K562 (cell line): ENCODE measurements at places on chromosomes 1 and 21.

DNA sequence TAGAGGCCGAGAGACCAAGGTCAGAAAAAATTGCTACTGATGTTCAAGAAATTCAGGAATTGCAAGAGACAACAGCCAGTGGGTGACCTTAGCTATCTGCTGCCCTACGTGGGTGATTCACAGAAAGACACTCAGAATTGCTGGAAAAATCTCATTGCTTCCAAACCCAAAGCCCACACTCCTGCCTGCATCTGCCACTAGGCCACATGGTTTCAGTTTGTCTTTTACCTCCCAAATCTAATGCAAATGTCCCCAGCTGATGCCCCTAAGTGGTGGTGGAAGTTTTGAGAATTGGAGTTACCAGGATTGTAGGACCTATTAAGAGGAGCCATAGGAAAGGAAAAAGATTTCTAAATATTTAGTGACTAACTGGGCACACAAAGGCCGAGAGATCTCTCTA is 341.5 kb upstream of the CHRM3 start:
- no peak for DNase-seq

DNA sequence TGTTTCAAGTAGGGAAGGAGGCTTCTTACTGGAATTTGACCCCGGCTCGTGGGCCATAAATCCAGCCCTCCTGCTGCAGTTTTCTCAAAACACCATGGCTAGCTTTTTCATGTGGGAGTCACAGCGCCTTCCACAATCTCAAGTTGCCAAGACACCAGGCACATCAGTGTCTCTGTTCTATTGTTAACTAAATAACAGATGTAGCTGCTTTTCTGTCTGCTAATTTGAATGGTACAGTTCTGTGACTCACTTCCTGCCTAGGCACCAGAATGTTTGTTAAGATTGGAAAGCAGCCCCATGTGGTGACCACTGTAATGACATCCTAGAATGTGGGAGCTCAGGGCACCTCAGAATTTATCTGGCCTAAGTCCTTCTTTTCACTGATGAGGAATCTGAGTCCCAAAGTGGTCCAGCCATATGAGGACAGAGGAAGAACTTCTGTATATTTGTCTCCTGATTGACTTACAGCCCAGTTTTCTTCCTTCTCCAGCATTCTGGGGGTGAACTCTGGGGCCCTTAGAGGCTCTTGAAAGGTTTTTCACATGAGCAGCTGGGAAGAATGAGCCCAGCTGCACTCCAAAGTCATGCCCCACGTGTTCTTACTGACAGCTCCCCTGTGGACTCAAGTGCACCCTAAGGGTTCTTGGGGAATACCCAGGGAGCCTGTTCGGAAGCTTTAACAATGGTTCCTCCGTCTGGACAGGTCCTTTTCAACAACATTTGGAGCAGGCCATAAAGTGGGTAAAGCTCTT is 27.5 kb downstream of the TRIM45 start:
- peak; percentile 74 for DNase-seq

DNA sequence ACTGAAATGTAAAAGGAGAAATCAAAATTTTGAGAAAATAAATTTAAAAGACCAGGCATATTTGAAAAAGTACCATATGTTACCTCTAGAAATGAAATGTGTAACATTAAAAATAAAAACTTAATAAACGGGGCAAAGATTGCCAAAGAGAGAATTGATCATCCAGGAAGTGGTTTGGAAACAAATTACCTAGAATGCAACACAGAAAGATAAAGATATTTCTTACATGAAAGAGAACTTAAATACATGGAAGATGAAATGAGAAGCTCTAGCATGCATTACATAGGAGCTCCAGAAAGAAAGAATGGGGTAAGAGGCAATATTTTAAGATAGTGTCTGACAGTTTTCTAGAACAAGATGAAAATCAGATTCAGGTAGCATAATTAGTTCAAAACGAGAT is 235.9 kb upstream of the IRF2BP2 start:
- no peak for DNase-seq

DNA sequence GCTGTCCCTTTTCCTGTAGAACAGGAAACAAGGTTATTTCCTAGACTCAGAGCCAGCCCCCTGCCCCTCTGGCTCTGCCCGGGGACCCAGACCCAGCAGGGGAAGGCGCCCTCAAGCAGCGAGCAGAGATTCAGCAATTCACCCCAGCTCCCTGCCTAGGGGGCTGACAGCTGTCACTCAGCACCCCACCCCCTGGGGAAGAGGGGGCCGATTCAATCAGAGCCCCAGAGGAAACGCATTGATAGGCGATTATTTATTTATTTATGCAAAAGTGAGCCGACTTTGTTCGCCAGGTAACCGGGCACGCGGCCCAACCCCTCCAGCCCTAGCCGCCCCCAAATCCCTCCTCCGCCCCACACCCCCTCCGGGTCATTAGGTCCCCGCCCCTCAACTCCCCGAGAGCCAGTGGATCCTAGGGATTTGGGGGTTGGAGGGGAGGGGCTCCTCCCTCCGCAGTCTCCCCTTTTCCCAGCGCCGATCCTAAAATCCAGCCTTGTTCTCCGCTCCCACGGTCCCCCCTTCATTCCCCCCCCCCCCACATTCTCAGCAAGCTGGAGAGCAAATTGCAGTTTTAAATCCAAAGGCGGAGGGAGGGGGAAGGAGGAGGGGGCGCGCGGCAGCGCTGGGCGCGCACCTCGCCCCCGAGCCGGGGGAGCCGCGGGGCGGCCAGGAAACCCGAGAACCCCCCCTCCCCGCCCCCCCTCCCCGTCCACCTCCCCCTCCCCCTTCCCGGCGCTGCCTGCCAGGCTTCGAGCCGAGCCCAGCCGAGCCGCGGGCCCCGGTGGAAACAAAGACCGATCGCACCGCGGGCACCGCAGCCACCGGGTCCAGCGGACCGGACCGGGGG is 1.3 kb downstream of the AHDC1 start:
- DNase-seq: peak; percentile 87

GRCh38 chr1:172926070-172926469 is 124.7 kb downstream of the TNFSF18 start:
- no peak for DNase-seq

GRCh38 chr1:24708938-24709337 is 36.3 kb upstream of the CLIC4 start:
- no peak for DNase-seq

GRCh38 chr1:1342061-1342562 is 7.1 kb downstream of the DVL1 start:
- no peak for DNase-seq

DNA sequence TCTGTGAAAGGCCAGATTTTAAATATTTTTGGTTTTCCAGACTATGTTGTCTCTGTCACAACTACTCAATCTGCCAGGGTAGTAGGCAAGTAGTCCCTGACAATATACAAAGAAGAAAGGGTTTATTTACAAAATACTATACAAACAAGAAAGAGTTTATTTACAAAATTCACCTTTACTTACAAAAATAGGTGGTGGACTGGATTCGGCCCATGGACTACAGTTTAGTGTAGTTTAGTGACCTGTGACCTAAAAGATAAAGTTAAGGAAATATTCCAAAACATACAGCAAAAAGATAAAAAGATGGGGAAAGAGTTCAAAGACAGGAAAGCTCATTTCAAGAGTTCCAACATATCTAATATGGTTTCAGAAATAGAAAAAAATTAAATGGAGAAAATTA is 52.9 kb upstream of the MAP10 start:
- no peak for DNase-seq

DNA sequence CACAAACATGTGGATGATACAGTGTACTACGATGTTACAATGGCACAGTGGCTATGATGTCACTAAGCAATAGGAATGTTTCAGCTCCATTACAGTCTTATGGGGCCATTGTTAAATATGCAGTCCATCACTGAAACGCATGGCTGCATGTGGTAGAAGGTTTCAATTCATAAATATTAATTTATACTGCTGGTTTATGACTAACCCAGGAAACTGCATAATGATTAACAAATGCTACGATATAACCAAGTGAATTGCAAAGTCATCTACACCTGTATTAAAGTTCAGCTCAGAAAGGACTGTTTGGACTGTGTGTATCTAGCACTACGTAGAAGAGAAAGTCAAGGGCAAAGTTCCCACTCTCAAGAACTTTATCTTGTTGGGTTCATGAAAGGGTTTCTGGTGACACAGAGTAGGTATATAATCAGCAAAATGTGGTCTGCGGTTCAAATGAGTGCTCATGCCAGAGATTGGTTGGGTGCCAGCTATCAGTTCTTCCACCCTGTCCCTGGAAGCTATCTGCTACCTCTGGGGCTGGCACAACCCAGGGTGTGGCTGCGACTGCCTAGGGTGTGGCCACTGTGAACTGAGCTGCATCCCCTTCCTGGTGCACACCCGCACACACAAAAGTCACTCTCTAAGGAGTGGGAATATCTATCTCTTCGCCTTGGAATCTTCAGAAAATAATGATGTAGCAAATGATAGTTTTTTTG is 14.8 kb downstream of the MGST3 start:
- peak; percentile 31 for DNase-seq

GRCh38 chr1:221188458-221188857 is 309.2 kb downstream of the HLX start:
- DNase-seq: no peak

DNA sequence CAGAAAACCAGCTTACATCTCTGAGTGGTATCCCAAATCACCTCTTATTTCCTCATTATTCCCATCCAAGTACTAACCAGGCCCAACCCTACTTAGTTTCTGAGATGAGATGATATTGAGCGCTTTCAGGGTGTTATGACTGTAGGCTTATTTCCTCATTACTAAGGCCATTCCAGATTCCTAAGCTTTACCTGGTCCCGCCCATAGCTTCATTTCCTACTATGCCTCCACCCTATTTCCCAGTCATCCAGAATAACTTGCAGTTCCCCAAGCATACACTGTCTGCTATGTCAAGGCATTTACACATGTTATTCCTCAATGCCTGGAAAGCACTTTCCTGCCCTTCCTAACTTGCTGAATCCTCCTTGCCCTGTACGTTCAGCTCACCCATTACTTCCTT is 79.3 kb upstream of the SPAG17 start:
- DNase-seq: no peak

DNA sequence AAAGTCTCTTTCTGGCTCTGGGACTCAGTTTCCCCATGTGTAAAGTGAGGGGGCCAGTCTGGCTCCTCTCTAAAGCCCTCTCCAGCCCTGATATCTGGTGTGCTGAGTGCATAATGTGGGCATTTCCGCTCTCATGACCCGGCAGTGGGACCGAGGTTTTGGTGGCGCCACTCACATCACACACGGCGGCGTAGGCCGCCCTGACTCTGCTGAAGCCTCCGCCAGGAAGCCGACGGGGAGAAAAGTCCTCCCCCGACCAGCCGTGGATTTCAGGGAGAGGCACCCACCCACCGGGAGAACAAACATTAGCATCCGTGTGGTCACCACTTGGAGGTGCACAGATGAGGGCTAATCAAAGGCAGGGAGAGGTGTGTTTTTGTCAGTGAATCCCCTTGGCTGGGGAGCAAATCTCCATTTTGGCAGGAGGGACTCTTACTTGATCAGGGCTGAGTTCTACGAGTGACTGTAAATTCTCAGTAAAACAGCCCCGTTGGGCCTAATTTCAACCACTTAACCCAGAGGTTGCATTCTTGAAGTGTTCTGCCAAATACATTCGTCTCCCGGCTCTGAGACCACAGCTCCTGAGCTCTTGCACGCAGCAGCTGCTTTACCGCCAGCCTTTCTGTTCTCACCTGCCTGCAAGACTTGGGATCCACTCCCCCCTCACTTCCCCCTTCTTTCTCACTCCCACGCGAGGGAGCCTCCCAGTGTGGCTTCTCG is 118.2 kb downstream of the FOXD2 start:
- no peak for DNase-seq

GRCh38 chr21:41519806-41520559 is 12.0 kb upstream of the TMPRSS2 start:
- no peak for DNase-seq

DNA sequence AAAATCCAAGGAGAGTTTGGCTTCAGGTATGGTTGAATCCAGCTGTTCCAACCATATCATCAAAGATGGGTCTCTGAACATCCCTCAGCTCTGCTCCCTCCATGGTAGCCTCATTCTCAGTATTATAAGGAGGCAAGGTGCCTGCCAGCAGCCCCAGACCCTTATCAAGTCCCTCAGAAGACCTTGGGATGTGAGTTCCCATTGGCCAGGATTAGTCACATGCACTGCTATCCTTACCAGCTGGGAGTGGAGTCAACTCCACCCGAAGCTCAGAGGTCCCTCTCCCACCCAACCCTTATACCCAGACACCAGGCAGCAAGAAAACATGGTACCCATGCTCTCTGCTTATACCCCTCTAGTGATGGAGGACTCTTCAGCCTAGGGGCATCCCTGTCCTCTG is 153.7 kb upstream of the ZBTB40 start:
- no peak for DNase-seq

GRCh38 chr1:211797994-211798393 is 32.6 kb downstream of the LPGAT1 start:
- no peak for DNase-seq

DNA sequence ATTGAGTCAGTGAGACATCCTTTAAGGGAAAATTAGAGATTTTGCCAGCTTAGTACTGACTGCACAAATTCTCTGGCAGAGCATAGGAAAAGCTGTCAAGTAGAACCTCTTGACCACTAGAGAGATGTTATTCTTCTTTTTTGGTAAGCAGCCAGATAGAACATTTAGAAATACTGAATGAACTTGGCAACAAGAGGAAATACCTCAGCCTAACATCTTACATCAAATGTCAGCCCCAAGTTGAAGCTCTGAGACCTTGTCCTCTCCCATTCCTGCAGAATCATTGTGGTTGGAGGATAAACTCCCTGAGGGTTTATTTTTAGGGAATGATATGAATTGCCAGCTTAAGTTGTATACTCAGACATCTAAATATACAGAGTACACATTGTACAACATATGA is 53.5 kb downstream of the MIGA1 start:
- DNase-seq: no peak

DNA sequence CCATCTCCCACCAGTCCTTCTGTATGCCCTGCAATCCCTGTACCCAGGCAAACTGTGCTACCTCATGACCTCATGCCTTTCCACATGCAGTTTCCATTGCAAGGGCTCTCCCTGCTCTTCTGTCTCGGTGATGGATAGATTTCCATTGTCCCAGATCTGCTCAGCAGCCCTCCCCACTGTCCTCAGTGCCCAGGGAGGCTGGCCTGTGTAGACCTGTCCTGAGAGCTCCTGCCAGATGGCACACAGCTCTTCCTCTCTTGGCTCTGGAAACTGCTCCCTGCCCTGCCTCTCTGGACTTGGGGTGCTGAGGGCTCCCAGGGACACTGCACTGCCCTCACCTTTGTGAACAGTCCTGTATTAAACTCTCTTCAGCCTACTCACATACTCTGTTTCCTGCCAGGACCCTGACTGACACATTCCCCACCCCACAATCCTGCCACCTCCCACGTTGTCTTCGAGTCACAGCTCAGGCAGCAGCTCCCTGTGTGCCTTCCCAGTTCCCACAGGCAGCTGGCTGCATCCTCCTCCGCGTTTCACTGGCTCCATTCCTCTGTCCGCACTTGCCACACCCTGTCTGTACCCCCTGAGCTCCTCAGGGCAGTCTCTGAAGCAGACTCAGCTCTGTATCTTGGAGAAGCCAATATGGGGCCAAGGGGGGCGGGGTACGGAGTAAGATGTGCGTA is 57.0 kb downstream of the SPATA46 start:
- DNase-seq: no peak

DNA sequence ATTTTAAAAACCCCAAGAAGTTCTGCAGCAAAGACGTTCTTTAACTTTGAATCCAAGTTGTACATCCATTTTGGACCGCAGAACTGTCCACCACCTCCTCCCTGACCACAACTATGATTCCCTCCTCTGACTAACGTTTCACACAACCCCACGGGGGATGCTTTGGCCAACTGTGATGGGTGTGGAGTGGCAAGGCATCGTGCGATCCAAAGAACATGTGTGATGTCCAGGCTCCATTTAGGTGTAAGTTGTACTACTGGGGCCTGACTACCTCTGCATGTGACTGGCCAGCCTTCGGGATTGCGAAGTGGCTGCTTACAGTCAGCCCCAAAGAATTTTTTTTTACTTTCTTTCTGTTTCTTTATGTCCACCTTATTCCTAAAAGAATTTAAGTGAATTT is 6.7 kb downstream of the KCNJ15 start:
- DNase-seq: no peak
